ENCODE measurements at places on chromosomes 4 and X. TPM values are rescaled to one million over a fixed set of nuclear protein-coding genes. Genes with fewer than 3 reads are reported as not detected.

PGRMC1 gene
- polyA plus RNA-seq: 165 TPM

HDAC8 gene
- 48.3 TPM for polyA plus RNA-seq

TMEM185A gene
- polyA plus RNA-seq: 31.9 TPM

SSX4B gene
- not detected for polyA plus RNA-seq

ZMAT1 gene
- 32.0 TPM for polyA plus RNA-seq

AFM gene
- 0.15 TPM for polyA plus RNA-seq

RADX gene
- polyA plus RNA-seq: 9.4 TPM

GRIA3 gene
- polyA plus RNA-seq: 1.2 TPM

PDZD4 gene
- 10.8 TPM for polyA plus RNA-seq

TMPRSS11A gene
- 0.05 TPM for polyA plus RNA-seq

CC2D2A gene
- 56.5 TPM for polyA plus RNA-seq

FHDC1 gene
- 9.6 TPM for polyA plus RNA-seq

PGAM4 gene
- polyA plus RNA-seq: 0.18 TPM

PAGE4 gene
- 0.34 TPM for polyA plus RNA-seq

GPRIN3 gene
- polyA plus RNA-seq: 1.7 TPM

EPGN gene
- 0.54 TPM for polyA plus RNA-seq

MAOB gene
- 10.9 TPM for polyA plus RNA-seq

INPP4B gene
- 9.5 TPM for polyA plus RNA-seq

PPBP gene
- 49.9 TPM for polyA plus RNA-seq

PCSK1N gene
- polyA plus RNA-seq: 3.5 TPM

FAM13A gene
- polyA plus RNA-seq: 60.1 TPM

KANTR gene
- polyA plus RNA-seq: 35.5 TPM

RASL11B gene
- 29.0 TPM for polyA plus RNA-seq

NHS gene
- 7.8 TPM for polyA plus RNA-seq

P2RY10 gene
- 0.16 TPM for polyA plus RNA-seq

ADD1 gene
- polyA plus RNA-seq: 260 TPM

MAGEB1 gene
- not detected for polyA plus RNA-seq

PTTG2 gene
- polyA plus RNA-seq: not detected

DNAAF6 gene
- 1.4 TPM for polyA plus RNA-seq

FSTL5 gene
- polyA plus RNA-seq: 0.30 TPM

LRCH2 gene
- polyA plus RNA-seq: 17.5 TPM

SRPK3 gene
- polyA plus RNA-seq: 0.63 TPM

GUF1 gene
- 22.7 TPM for polyA plus RNA-seq

CPXCR1 gene
- not detected for polyA plus RNA-seq

SMARCA1 gene
- 143 TPM for polyA plus RNA-seq
